ENCODE measurements at places on chromosomes 5 and 9. TPM values are rescaled to one million over a fixed set of nuclear protein-coding genes. Genes with fewer than 3 reads are reported as not detected.

The SLC6A18 gene
- not detected for polyA plus RNA-seq

The TAF11L3 gene
- not detected for polyA plus RNA-seq

The ENC1 gene
- 68.1 TPM for polyA plus RNA-seq

The PLPP7 gene
- not detected for polyA plus RNA-seq

The DMGDH gene
- polyA plus RNA-seq, result 0.13 TPM

The EIF4E1B gene
- polyA plus RNA-seq, result not detected

The DBH gene
- polyA plus RNA-seq, result not detected

The NR2F1-AS1 gene
- polyA plus RNA-seq, result 0.33 TPM
